Central memory CD4-positive, alpha-beta T cell (primary cell): ENCODE measurements at places on chromosomes 5 and 9.

- no peak for DNase-seq
Observed at GRCh38 chr5:91271999-91272398, 111.1 kb downstream of the ARRDC3 start.

DNA sequence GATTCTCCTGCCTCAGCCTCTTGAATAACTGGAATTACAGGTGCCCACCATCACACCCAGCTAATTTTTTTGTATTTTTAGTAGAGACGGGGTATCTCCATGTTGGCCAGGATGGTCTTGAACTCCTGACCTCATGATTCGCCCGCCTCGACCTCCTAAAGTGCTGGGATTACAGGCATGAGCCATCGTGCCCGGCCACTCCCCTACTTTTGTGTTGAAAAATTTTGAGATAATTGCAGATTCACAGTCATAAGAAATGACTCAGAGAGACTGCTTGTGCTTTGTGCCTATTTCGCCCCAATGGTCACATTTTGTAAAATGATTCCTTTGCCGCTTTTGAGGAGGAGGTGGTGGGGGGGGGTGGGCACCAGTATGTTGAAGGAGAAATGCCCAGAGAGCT is 48.1 kb upstream of the SH3PXD2B start:
- DNase-seq, result no peak

DNA sequence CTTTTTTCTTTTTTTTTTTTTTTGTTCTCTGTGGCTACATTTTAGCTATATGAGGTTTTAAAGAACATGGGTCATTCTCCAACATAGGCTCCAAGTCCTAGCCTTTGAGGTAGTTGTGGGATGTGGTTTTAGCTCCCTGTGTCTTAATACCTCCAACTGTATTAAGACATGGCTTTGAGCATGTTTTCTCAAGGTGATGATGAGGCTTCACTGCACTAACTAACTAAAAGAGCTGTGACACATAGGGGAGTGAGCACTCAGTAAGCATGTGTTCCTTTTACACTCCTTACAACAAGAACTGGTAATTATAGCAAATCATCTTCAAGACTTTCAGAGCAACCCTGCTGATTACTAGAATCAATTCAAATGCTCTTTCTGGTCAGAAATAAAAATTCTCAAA is 333.6 kb upstream of the CCNH start:
- no peak for DNase-seq

DNA sequence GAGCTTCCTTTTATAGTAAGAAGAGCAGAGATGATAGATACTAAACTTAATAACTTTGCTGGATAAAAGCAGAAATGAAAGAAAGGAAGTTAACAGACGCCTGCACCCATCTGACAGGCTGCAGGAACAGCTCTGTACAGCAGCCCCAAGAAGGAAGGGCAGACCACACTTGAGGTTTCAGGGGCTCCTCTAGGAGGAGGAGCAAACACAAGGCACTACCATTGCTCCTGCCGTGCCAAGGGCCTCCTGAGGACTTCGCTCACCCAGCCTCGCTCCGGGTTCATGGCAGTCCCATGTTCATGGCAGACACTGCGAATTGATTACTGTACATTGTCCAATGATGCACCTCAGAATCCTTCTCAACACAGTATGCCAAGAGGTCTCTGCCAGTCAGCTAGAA is 85.1 kb downstream of the AMBP start:
- no peak for DNase-seq

GRCh38 chr9:79667817-79668436 is 96.2 kb downstream of the TLE4 start:
- DNase-seq, result no peak

- DNase-seq, result no peak
Observed at GRCh38 chr9:107175041-107175440, 108.0 kb upstream of the RAD23B start.

- DNase-seq, result no peak
Observed at GRCh38 chr5:173789031-173789920, 98.9 kb upstream of the CPEB4 start.

DNA sequence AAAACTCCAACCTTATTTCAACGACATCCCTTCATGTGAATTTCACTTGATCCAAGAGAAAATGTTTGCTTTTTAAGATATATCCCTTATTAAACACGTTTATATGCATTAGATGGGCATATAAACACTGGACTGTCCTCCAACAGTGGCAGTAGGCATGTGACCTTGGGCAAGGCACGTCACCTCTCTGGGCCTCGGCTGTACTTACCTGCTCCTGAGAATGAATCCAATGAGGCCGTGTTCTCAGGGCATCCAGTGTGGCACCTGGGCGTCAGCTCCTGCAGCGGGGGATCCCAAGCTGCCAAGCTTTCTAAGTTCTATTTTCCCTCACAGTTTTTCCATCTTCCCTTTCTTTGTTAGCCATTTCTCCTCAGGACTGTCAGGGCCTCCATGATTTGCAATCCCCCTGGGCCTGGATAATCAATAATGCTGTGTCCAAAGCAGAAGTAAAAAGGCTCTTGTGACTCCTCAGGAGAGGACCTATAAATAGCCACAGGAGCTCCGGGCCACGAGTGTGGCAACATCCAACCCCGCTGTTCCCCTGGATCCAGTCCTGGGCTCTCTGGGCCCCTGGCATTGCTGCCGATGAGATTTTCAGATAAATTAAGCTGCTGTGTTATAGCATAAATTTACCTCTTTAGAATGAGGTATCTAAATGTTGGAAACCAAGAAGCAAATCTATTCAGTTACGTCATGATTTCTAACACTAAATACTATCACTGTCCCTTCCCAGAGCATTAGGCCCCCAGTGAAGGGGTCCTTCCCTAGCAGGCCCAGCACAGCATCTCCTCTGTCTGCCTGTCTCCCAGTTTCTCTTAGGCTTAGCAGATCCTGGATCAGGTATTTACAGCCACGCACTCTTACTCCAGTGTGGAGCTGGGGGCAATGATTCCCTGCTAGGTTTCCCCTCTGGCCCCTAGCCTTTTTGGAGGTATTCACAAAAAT is 76.8 kb downstream of the PTPN3 start:
- DNase-seq, result no peak

GRCh38 chr9:121463026-121463807 is 36.4 kb downstream of the GGTA1 start:
- no peak for DNase-seq

GRCh38 chr5:67986761-67987160 is 228.8 kb upstream of the PIK3R1 start:
- no peak for DNase-seq

GRCh38 chr5:6746244-6746643 is 33.0 kb downstream of the TENT4A start:
- no peak for DNase-seq

- peak; percentile 86 for DNase-seq
Observed at GRCh38 chr9:130128251-130128650, 44.0 kb upstream of the NCS1 start.

GRCh38 chr9:16675131-16675530 is 195.3 kb downstream of the BNC2 start:
- no peak for DNase-seq

GRCh38 chr9:128005923-128006322 is 25.1 kb upstream of the EEIG1 start:
- DNase-seq, result no peak

GRCh38 chr9:31027678-31028077 is 1356.8 kb upstream of the ACO1 start:
- DNase-seq, result no peak
